ENCODE measurements at places on chromosomes 4 and X.

- no peak for DNase-seq
Measured at GRCh38 chrX:70240751-70241150, 6.3 kb downstream of the AWAT1 start.

DNA sequence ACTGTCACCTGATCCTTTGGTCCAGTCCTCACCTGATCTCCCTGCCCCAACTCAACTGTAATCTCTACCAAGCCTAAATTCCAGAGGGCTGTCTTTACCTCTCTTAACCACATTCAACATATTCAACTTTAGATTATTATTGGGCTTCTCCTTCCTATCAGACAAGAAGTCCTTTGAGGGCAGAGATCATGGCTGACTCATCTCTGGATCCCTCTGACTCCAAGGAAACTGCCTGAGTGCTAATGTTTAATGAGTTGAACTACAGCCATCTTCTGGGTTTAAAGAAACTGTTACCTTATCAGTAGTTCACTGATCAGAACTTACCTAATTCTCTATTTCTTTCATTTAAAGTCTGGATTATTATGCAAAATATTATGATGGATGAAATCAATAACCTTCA is 135.7 kb downstream of the GPC3 start:
- no peak for DNase-seq

GRCh38 chrX:133435544-133436124 is 20.3 kb upstream of the GPC4 start:
- DNase-seq, result no peak

DNA sequence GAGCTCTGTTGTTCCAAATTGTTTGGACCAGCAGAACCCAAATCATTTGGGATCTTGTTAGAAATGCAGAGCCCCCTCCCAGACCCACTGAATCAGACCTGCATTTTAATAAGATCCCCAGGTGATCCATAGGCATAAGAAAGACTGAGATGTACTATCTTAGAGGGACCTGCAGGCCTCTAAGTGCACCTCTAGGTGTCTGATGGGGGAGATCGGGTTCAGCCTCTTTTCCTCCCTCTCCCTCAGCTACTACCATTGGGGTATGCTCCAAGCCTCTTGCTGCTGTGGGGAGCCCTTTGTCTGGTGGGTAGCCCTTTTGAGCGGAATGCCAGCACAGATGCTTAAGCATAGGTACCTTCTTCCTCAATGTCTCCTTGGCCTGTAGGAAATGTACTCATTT is 63.8 kb upstream of the RPS6KA3 start:
- no peak for DNase-seq

DNA sequence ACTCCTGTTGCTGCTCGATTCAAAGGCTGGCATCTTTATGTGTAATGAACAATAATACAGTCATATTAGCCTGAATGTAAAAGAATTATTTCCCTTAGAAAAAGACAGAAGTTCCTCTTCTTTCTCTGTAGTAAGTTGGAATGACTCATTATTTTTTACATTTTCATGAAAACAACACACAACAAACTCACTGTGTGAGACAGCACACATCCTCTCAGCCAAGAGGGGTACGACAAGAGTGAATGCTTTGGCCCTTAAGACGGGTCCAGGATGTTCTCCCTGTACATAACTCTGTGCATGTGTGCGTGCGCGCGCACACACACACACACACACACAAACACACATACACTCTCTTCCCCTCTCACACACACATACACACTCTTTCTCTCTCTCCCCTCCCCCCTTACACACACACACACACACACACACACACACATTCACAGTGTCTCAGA is 72.8 kb downstream of the MANBA start:
- DNase-seq, result peak; percentile 72

GRCh38 chr4:87978681-87979080 is 3.2 kb downstream of the SPP1 start:
- peak; percentile 80 for DNase-seq

- DNase-seq, result no peak
Measured at GRCh38 chr4:168605411-168605810, 108.6 kb downstream of the PALLD start.

Measured in suppressor macrophage (primary cell).